H9 (cell line): ENCODE measurements at places on chromosomes 11 and 22. TPM values are rescaled to one million over a fixed set of nuclear protein-coding genes. Genes with fewer than 3 reads are reported as not detected.
A peak's percentile ranks its signal among the peaks of the same experiment; 100 is the strongest.

The SCN4B gene
- 1.6 and 1.9 TPM in 2 replicates for total RNA-seq

The TMEM132A gene
- 84.5 and 95.5 TPM in 2 replicates for total RNA-seq

The SLC3A2 gene
- 289 and 290 TPM in 2 replicates for total RNA-seq

The KRTAP5-2 gene
- total RNA-seq: not detected in 2 replicates

The OPCML gene
- 0.46 and 0.94 TPM in 2 replicates for total RNA-seq

The SLC5A1 gene
- not detected in 2 replicates for total RNA-seq

The MUS81 gene
- 45.0 and 49.2 TPM in 2 replicates for total RNA-seq

The MED19 gene
- 17.6 and 17.9 TPM in 2 replicates for total RNA-seq

The GDPD4 gene
- not detected in 2 replicates for total RNA-seq

The CELSR1 gene
- total RNA-seq: 21.2 and 22.6 TPM in 2 replicates

The FGF4 gene
- total RNA-seq: 0.59 and 0.68 TPM in 2 replicates

The OR51B5 gene
- not detected in 2 replicates for total RNA-seq

The CHEK2 gene
- 54.4 and 61.1 TPM in 2 replicates for total RNA-seq

The BTBD18 gene
- total RNA-seq: not detected in 2 replicates

- H3K36me3 ChIP-seq: no peaks in the 10 kb centered on the region
- peaks cover 29% of the 10 kb centered on the region; the same call in 1 of the 2 replicates for H3K27me3 ChIP-seq
- no peaks in the 10 kb centered on the region; the same call in 1 of the 2 replicates for H3K4me1 ChIP-seq
- H3K27ac ChIP-seq: no peak overlapping the region
- no peak for DNase-seq
Measured at GRCh38 chr22:20968281-20968977, 1.4 kb downstream of the AIFM3 start.

GRCh38 chr11:122276221-122276620 is 160.2 kb upstream of the BLID start:
- no peak overlapping the region for H3K4me3 ChIP-seq
- no peaks in the 10 kb centered on the region; the same call in 1 of the 2 replicates for H3K4me1 ChIP-seq
- no peak overlapping the region for H3K27ac ChIP-seq
- H3K27me3 ChIP-seq: no peaks in the 10 kb centered on the region

- H3K27ac ChIP-seq: no peak overlapping the region
- H3K4me1 ChIP-seq: no peaks in the 10 kb centered on the region
- peaks cover 18% of the 10 kb centered on the region for H3K36me3 ChIP-seq
- H3K4me3 ChIP-seq: no peak overlapping the region
Measured at GRCh38 chr11:47570651-47571356, 5.4 kb downstream of the PTPMT1 start.

DNA sequence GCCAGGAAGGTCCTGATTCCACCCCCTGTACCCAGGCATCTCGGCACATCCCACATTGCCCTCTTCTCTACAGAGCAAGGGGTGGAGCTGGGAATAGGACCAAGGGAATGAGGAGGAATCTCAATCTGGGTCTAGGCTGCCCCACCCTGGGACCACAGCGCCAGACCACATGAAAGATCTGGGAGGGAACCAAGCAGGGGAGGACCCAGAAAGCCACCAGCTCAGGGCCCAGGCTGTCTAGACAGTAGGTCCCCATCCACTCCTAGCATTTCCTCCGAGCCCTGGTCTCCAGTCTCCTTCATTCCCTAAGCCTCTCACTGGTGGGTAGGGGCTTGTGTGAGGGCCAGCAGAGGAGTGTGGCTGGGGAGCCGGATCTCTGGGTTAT is 11.6 kb downstream of the PHLDB1 start:
- H3K27ac ChIP-seq: no peak overlapping the region
- peaks cover 10% of the 10 kb centered on the region; the same call in 1 of the 2 replicates for H3K4me1 ChIP-seq
- no peak for DNase-seq
- no peak overlapping the region for H3K4me3 ChIP-seq

GRCh38 chr22:20549232-20549841 is 41.9 kb downstream of the MED15 start:
- H3K27me3 ChIP-seq: no peaks in the 10 kb centered on the region
- H3K4me3 ChIP-seq: no peak overlapping the region
- peaks cover 32% of the 10 kb centered on the region for H3K36me3 ChIP-seq

DNA sequence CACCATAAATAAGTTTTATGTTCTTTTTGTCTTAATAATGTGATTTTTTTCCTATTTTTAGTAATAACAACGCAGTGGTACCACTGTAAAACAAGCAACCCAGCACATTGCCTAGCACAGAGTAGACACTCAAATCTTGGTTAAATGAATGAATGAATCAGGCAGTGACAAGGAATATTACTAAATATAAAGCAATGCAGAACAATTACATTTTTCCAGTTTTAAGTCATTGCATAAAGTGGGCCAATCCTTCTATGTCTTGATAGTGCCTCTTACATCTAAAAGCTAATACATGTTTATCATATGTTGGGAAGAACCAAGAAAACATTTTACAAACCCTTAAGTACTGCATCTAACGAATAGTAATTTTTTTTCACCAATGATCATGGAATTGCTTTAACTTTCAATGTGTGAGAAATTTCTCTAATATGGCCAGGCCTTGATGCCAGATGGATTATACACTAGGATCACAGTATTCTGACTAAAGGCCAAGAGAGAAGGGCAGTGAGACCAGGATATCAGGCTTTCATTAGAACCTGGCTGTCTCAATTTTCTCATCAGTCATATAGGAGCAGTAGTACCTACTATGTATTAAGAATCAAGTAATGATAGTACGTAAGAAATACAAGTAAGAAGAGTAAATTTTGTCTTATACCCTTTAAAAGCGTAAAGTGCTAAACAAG is 88.5 kb downstream of the TRIM44 start:
- peaks cover 3% of the 10 kb centered on the region; the same call in 1 of the 2 replicates for H3K36me3 ChIP-seq
- no peak overlapping the region for H3K27ac ChIP-seq
- peaks cover 3% of the 10 kb centered on the region; the same call in 1 of the 2 replicates for H3K4me1 ChIP-seq
- no peak for DNase-seq
- no peaks in the 10 kb centered on the region for H3K27me3 ChIP-seq

DNA sequence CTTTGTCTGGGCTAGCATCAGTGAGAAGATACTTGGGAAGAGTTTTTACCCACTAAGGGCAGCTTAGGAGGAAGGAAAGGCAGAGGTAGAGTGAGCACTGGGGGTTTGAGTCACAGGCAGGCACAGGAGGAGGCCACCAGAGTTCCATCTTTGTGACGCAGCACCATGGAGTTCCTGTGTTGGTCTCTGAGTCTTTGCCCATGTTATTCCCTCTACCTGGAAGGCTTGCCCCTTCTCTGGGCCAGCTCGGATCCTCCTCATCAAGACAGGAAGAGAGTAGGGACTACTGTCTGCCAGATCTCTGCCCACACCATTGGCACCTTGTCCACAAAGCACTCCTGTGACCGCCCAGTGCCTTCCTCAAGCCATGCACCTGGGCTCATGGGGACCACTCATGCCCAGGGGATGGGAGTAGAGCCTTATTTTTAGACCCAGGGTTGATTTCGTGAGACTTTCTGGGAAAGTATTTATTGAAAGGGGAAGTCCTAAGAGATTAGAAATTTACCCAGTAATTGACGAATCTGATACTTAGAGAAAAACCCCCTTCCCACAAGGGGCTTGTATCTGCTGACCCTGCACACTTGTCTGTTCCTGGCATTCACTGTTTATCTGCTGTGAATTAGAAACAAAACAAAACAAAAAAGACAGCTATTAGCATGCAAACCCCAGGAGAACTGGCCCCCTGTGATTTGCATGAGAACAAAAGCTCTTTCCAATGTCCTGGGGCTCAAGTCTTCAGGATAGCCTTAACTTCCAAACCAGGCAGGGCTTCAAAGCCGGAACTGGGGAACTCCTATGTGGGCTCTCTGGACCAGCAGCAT is 35.9 kb upstream of the MYEOV start:
- peak; percentile 55 for DNase-seq
- no peaks in the 10 kb centered on the region; the same call in 1 of the 2 replicates for H3K27me3 ChIP-seq
- H3K27ac ChIP-seq: no peak overlapping the region
- H3K4me3 ChIP-seq: no peak overlapping the region
- peaks cover 4% of the 10 kb centered on the region; the same call in 1 of the 2 replicates for H3K4me1 ChIP-seq
- no peaks in the 10 kb centered on the region for H3K36me3 ChIP-seq

GRCh38 chr11:129251067-129251466 is 58.9 kb upstream of the ARHGAP32 start:
- no peak for DNase-seq
- H3K27ac ChIP-seq: no peak overlapping the region
- H3K4me3 ChIP-seq: no peak overlapping the region
- no peaks in the 10 kb centered on the region for H3K36me3 ChIP-seq
- no peaks in the 10 kb centered on the region for H3K27me3 ChIP-seq

- H3K4me1 ChIP-seq: no peaks in the 10 kb centered on the region; the same call in 1 of the 2 replicates
- H3K27ac ChIP-seq: no peak overlapping the region
- no peak for DNase-seq
- no peaks in the 10 kb centered on the region for H3K27me3 ChIP-seq
Measured at GRCh38 chr11:101474666-101475065, 109.1 kb downstream of the TRPC6 start.

- no peak overlapping the region for H3K4me3 ChIP-seq
- no peaks in the 10 kb centered on the region for H3K36me3 ChIP-seq
- no peaks in the 10 kb centered on the region for H3K27me3 ChIP-seq
- DNase-seq: peak; percentile 25
Measured at GRCh38 chr11:117828611-117829368, 4.2 kb upstream of the FXYD2 start.

DNA sequence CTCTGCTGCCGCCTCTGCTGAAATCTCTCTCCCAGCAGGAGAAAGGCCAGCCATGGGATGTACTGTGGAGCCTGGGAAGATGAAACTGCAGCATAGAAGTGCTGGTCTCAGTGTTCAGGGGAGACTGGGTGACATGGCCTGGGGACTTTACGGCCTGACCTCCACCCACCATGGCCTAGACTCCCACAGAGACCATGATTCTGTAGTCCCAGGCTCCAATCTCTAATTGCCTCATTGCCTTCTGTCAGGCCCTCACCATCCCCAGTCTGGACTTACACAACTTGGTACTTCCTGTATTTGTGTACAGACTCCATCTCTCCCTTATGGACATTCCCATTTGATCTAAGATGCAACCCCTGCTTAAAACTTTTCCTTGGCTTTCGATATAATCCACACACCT is 43.1 kb downstream of the TRAF6 start:
- H3K4me3 ChIP-seq: no peak overlapping the region
- DNase-seq: no peak
- no peak overlapping the region for H3K27ac ChIP-seq
- H3K27me3 ChIP-seq: no peaks in the 10 kb centered on the region
- no peaks in the 10 kb centered on the region for H3K36me3 ChIP-seq

DNA sequence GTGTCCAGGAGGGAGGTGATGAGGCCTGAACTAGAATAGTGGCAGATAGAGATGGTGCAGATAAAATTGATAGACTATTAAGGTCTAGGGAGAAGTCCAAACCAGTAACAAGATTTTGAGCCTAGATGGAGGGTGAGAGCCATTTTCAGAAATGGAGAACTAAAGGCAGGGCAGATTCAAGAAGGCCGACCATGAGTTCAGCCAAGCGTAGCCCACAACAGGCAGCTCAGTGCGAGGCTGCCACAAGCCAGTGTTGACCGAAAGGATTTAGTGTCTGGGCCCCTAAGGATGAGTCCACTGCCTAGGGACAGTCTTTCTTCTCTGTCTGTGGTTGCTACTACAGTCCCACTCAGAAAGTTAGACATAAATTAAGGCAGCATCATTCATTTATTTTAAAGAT is 51.7 kb downstream of the PPP2R1B start:
- no peak overlapping the region for H3K4me3 ChIP-seq
- no peak overlapping the region for H3K27ac ChIP-seq
- no peaks in the 10 kb centered on the region for H3K27me3 ChIP-seq

- no peak overlapping the region for H3K4me3 ChIP-seq
- H3K4me1 ChIP-seq: no peaks in the 10 kb centered on the region
- no peak overlapping the region for H3K27ac ChIP-seq
- no peaks in the 10 kb centered on the region for H3K36me3 ChIP-seq
Measured at GRCh38 chr11:100176456-100176855, 510.6 kb upstream of the ARHGAP42 start.

- H3K4me3 ChIP-seq: no peak overlapping the region
- H3K27me3 ChIP-seq: no peaks in the 10 kb centered on the region
- H3K27ac ChIP-seq: no peak overlapping the region
- H3K36me3 ChIP-seq: peaks cover 7% of the 10 kb centered on the region; the same call in 1 of the 2 replicates
Measured at GRCh38 chr22:47859881-47860525, 1097.6 kb downstream of the TBC1D22A start.

DNA sequence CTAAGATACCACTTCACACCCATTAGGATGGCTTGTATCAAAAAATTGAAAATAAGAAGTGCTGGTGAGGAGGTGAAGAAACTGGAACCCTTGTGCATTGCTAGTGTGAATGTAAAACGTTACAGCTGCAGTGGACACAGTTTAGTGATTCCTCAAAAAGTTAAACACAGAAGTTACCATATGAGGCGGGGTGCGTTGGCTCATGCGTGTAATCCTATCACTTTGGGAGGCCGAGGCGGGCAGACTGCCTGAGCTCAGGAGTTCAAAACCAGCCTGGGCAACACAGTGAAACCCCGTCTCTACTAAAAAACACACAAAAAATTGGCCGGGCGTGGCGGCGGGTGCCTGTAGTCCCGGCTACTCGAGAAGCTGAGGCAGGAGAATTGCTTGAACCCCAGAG is 43.5 kb downstream of the SGSM3 start:
- H3K27ac ChIP-seq: no peak overlapping the region
- no peak overlapping the region for H3K4me3 ChIP-seq
- no peaks in the 10 kb centered on the region for H3K4me1 ChIP-seq
- H3K27me3 ChIP-seq: no peaks in the 10 kb centered on the region

- H3K27ac ChIP-seq: no peak overlapping the region
- no peaks in the 10 kb centered on the region for H3K27me3 ChIP-seq
- no peak overlapping the region for H3K4me3 ChIP-seq
- no peak for DNase-seq
Measured at GRCh38 chr11:117392001-117392690, 64.5 kb downstream of the CEP164 start.

- no peaks in the 10 kb centered on the region for H3K27me3 ChIP-seq
- peaks cover 2% of the 10 kb centered on the region; the same call in 1 of the 3 replicates for H3K36me3 ChIP-seq
- peaks cover 8% of the 10 kb centered on the region; the same call in 1 of the 2 replicates for H3K4me1 ChIP-seq
- DNase-seq: no peak
- H3K27ac ChIP-seq: no peak overlapping the region
Measured at GRCh38 chr22:43953988-43954785, 1.1 kb upstream of the SAMM50 start.

DNA sequence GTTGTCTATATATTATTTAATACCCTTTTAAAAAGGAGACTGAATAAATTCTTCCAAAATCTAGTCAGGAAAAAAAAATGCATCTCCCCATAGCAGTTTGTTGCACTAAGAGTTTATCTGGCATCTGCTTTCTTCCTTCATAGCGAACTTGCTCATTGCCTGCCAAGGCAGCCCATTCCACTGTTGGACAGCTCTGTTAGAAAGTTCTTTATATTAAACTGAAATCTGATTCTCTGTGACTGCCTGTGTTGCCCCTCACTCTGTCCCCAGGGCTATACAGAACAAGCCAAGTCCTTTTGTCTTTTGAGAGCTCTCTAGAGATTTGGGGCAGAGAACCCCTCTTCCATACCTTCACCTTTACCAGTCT is 3.3 kb upstream of the CHRDL2 start:
- H3K27me3 ChIP-seq: peaks cover 29% of the 10 kb centered on the region; the same call in 1 of the 2 replicates
- H3K4me3 ChIP-seq: no peak overlapping the region
- H3K36me3 ChIP-seq: no peaks in the 10 kb centered on the region; the same call in 2 of the 3 replicates
- H3K4me1 ChIP-seq: no peaks in the 10 kb centered on the region

DNA sequence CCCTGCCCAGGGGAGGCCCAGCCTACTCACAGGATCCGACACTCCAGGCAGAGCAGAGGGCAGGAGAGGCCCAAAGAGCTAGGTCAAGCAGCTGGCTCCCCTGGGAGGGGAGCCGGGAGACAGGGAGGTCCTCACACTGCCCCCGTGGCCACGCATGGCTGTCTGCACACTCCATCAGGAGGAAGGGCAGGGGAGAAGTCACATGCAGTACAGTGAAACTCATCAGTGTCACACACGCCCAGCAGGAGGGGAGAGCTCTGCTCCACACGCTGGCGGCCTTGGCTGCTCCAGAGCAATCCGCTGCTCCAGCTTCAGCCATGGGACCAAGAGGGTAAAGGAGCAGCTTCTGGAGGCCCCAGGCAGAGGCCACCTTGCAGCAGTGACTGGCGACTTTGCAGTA is 14.3 kb downstream of the TCIRG1 start:
- H3K36me3 ChIP-seq: peaks cover 6% of the 10 kb centered on the region
- H3K4me1 ChIP-seq: no peaks in the 10 kb centered on the region
- peak; percentile 29 for DNase-seq
- H3K27me3 ChIP-seq: no peaks in the 10 kb centered on the region
